ENCODE measurements at places on chromosomes 4 and X.

GRCh38 chr4:118265312-118266144, 87.3 kb downstream of the PRSS12 start:
- peak; percentile 30 for DNase-seq

- no peak for DNase-seq
These were observed 53.9 kb downstream of the SPINK2 start for GRCh38 chr4:56767567-56767966.

- no peak for DNase-seq
These were observed 117.2 kb downstream of the GATB start for GRCh38 chr4:151643564-151643963.

GRCh38 chrX:7330556-7330955, 182.6 kb upstream of the PUDP start:
- DNase-seq: no peak

DNA sequence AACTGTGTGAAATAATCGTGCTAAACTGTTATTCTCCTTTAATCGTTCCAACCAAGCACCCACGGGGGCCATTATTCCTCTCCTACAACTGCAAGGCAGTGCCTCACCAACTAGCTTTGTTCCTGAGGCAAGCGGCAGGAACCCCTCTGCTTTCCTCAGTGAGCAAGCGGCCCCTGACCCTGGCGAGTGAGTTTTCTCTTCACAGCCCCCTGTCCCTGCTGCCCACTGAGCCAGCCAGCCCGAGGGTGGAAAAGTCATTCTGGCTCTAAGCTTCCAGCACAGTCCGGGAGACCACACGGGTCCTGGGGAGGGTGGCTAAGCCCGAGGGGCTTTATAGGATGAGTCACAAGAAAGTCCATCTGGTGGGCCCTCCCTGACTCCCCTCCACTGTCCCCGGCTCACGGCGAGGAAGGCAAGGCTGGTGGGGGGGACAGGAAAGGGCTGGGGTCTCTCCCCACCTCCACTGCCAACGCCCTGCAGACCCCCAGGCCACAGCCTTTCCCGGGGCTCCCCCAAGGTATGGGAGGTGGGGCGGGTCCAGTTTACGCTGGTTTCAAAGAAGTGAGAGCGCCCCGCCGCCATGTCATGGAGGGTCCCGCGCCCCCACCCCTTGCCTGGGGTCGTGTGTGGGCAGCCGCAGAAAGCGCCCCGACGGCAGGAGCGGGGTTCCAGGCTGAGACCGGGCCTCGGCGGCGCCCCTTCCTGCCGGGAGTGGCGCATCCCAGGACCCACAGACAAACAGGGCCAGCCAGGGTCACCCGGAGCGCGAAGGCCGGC, 45.0 kb downstream of the CPLX1 start:
- no peak for DNase-seq

- no peak for DNase-seq
These were observed 1226.2 kb upstream of the TENM3 start for GRCh38 chr4:181017038-181017437.

DNA sequence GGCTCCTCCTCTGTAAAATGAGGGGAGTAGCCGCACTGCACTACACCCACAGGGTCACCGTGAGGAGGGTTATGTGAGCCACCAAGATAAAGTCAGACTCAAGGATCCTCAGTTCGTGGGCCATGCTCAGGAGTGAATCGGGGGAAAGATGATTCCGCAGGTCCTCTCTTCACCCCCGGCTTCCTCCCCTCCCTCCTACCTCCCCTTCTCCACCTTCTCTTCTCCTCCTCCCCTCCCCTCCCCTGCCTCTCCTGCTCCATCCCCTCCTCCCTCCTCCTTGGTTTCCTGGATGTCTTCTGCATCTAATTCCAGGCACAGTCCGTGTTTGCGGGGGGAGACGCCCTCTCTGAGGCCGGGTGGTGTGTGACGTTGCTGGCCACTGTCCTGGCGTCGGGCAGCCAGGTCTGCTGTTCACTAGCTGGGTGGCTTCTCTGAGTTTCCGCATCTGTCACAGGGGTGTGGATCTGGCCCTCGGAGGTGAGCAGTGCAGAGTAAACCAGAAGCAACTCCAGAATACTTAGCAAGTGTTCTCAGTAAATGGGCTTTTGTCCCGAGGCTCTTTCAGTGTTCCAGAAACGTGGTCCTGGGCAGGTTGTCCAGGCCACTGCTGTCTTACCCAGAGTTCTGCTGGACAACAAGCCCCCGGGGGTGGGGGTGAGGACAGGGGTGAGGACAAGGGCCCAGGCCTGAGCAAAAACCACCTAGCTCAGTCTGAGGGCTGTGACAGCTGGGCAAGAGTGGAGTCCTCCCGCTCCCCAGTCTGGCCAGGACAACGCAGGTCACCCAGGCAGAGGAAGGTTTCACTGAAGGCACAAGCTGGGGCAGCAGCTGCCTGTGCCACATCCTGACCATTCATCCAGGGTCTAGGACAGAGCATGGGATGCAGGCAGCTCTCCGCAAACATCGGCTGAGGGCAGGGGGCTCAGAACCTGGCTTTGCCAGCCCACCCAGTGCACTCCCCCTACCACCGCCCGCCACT, 92.4 kb downstream of the PPP2R2C start:
- no peak for DNase-seq

DNA sequence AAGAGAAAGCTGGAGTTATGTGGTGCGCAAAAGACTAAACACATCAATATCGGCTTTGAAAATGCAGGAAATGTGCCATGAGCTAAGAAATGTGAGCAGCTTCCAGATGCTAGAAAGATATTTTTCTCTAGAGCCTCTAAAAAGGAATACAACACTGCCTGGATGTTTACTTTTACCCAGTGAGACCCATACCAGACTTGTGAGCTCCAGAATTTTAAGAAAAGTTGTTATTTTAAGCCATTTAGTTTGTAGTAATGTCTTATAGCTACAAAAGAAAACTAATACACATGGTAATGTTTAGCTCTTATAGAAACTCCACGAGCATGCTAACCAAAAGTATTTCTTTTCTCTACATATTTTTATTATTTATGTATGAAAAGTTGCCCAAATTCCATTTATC, 1389.4 kb downstream of the C4orf33 start:
- DNase-seq: no peak

DNA sequence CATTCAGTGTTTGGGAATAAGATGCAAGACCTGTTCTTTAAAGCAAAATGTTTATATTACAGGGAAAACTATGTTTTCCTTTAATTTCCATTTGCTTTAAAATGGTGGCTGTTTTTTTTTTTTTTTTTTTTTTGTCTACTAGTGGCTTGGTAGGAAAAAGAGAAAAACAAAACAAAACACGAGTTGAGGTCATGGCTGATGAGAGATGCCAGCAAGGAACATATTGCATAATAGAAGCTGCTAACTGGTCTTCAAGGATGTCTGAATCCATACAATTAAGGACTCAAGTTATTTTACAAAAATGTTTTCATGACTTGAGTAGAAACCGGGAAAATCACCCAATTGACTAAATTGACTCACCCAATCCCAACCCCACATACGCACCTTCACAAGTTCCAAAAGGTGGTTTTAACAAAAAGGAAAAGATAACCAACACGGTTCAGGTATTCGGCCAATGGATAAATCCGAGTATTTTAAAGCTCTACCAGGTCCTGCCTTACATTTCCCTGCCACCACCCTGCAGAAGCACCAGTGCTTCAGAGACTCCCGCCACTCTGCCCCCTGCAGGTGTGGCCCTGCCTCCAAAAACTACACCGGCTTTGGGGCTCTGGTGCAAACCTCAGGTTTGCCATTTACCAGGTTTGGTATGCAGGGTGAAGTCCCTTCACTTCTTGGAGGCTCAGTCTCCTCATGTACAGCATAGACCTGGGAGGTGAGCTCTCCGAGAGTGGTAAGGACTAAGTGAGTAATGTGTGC, 27.1 kb downstream of the PIR start:
- DNase-seq: no peak

DNA sequence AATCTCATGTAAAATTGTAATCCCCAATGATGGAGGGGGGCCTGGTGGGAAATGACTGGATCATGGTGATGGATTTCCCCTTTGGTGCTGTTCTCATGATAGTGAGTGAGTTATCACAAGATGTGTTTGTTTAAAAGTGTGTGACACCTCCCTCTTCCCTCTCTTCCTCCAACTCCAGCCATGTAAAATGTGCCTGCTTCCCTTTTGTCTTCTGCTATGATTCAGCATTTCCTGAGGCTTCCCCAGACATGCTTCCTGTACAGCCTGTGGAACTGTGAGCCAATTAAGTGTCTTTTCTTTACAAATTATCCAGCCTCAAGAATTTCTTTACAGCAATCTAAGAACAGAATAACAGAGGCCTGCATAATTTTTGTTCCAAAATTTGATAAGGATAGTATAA, 85.2 kb downstream of the ANAPC10 start:
- no peak for DNase-seq

- DNase-seq: peak; percentile 17
These were observed 39.5 kb downstream of the NSD2 start for GRCh38 chr4:1910643-1911042.

DNA sequence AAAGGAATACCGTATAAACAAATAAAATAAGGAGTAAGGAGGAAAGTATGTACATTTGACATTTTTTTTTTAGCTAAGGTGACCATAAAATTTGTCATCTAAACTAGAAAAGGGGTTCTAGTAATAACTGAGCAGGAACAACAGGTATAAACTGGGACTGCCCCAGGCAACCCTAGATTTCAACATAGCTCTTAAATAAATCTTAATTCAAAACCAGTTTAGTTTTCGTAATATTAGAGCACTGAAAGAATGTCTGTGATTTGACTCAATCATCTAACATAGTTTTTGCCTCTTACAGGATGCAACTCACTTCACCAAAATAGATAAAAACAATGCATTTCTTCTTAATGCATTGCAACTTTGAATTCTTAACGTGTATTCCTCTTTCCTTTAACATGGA, 257.7 kb downstream of the ADAMTS3 start:
- no peak for DNase-seq

GRCh38 chrX:126141014-126141413, 25.1 kb downstream of the DCAF12L2 start:
- DNase-seq: no peak

DNA sequence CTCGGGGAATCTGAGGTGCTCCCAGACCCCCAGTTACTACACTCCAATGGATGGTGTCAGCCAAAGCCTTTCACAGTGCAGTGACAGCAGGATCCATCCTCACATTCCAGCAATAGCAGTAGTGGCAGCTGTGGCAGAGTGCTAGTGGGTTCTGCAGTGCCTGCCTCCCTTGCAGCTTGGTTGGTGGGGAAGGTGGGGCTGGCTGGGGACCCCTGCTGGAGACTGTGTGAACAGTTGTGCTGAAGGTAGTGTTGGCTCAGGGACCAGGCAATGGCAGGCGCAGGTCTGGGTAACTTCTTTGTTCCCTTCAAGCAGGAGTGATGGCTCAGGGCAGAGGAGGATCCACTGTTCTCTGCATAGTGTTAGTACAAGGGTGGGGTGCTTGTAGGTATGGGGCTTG, 343.7 kb upstream of the TRAM1L1 start:
- no peak for DNase-seq

- no peak for DNase-seq
These were observed 84.8 kb upstream of the PLAC1 start for GRCh38 chrX:134743091-134743490.

DNA sequence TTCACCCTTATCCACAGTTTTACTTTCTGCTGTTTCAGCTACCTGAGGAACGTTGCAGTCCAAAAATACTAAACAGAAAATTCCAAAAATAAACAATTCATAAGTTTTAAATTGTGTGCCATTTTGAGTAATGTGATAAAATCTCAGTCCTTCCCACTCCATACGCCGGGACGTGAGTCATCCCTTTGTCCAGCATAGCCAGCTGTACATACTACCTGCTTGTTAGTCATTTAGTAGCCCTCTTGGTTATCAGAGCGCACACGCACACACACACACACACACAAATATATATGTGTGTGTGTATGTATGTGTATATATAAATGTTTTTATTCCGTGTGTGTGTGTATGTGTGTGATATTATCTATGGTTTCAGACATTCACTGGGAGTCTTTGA, 4.8 kb upstream of the CCSER1 start:
- no peak for DNase-seq

DNA sequence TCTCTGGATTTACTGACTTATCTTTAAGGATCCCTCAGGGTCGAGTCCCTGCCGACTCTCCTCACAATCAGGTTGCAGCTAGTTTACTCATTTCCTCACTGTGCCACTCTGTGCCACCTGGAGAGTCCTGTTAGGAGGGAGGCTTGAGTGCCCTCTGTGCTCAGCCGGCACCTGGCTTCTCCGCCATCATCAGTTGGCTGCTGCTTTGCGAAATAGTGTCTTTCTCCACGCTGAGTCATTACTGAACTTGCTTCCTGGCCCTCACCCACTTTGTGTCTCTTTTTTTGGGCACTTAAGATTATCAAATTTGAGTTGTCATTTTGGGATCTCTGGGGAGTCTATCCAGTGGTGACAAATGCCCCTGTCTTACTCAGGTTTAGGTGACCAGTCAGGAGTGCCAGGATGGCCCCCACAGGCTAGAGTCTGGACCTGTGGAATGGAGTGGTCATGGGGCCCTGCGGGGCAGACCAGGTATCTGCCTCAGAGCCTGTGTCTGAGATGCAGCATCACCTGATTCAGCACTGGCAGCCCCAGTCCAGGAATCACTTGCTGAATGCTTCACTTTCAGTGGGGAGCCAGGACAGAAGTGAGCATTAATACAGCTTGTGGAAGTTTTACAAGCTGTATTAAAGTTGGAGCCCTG, 37.7 kb downstream of the JADE1 start:
- DNase-seq: no peak

- DNase-seq: no peak
These were observed at the start of gene CD40LG for GRCh38 chrX:136647677-136648360. Gene CD40LG (plus strand): TSS chrX:136648158. CDS start chrX:136648249, 91 bp downstream.

GRCh38 chr4:159269956-159270355, 167.1 kb downstream of the RAPGEF2 start:
- no peak for DNase-seq

DNA sequence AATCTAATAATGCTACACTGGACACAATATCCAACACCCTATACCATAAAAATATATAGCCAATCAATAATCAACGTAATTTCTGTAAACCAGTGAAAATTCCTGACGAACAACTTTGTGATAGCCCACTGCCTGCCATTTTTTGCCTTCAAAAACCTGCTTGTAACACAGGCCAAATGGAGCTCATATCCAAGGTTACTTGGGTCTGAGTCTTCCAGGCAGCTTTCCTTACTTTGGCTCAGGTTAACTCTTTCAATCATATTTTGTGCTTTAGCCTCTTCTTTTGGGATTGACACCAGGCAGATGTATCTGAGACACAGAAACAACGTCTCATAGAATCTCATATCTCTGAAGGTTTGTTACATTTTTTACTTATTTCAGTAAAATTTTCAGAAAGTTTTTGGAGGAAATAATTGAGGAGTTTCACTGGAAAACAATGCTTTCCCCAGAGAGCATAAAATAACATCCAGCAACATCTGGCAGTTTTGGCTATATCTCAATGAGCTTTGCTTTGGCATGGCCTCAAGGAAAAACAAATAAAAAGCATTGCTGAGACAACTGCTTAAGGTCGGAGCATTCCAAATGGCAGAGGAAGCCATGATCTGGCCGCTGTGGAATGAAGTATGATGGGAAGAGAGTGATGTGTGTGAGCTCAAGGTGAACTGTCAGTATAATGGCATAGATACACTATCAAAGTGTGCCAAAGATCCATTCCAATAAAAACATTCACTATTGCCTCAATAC, 162.9 kb upstream of the SPIN4 start:
- no peak for DNase-seq

- DNase-seq: no peak
These were observed 396.1 kb downstream of the KCNIP4 start for GRCh38 chr4:21552455-21552854.

- DNase-seq: no peak
These were observed 174.6 kb downstream of the ANKRD50 start for GRCh38 chr4:124537971-124538370.

Measured in stimulated activated CD4-positive, alpha-beta T cell treated with anti-CD3 and anti-CD28 coated beads, Interleukin-4, amount 100 ng/mL, for 1 hour (primary cell).